ENCODE measurements at places on chromosomes 7 and 10.

DNA sequence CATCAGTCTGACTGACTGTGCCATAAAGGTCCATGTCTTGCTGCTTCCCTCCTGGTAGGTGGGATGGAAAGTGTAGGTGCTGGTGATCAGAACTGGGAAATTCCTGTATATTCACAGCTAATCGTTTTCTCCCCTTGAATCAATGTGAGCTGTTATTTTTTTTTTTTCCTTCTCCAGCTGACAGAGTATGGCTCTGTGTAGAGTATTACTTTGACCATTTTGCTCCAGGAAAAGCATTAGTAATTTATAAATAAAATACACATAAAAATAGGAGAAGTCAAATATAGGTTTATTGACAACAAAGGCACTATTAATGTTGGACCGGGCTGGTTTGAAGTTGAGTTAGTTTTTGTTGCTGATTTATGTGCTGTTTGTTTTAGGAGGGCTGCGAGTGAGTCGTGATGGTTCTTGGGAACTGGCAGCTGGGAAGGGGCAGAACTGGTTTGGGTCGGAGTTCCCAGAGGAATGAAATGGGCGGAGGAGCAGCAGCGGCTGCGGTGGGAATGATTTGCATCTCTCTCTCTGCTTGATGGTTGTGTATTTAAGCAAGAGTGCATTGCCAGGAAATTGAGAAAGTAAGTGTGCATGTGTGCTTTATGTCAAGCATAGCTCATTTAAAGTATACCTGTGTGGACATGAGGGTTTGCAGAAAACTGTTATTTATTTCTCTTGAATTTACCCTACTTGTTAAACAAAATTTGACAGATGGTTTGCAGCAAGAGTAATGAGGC, 80.9 kb downstream of the LRMDA start:
- DNase-seq, result no peak

DNA sequence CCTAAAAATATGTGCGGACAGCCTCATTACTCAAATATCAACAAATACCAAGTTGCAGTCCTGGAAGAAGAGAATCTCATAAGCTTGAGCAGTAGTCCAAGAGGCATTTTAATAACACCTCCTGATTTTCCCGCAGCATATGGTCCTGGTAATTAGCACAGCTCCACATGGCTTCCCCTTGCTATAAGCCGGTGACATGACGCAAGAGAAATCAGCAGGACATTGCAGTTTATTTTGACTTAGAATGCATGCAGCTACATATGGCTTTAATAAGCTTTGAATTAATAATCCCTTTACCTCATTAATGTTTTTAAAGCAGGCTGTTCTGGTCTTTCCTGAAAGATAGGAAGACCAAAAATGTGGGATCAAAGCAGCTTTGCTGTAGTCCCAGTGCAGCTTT, 137.6 kb downstream of the RAMP3 start:
- DNase-seq, result no peak

DNA sequence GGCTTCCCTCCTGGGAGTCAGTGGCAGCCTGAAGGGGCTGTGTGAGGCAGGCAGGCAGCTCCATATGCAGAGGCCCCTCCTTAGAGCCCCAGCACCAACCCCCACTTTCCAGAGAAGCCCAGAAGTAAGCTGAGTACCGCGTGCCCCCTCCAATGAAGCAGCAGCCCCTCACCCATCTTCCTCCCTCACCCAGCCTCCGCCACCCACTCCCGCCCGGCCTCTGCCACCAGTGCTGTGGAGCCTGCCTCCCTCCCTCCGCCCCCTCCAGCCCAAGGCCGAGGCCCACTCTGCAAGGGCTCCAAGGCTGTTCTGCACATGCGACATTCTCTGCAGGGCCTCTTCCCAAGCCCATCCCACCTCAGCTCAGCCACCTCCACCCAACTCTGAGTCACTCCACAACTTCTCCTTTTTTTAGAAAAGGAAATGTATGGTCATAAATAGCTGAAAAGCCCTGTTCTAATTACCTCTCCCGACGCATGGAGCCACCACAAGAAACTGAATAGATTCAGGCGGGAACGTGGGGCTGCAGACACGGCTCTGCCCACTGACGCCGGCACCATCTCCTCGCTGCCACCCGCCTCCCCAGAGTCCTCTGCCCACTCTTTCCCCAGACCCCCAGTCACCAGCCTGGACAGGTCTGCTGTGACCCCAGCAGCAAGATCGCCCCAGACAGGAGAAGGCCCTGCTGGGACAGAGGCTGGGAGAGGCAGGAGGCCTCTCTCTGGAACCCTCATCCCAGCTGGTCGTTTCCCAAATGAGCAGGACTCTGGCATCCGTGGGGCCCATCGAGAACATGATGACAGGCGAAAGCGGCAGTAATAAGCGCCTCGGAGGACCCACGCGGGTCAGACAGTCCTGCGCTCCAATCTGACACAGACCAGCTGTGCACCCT, 213.9 kb downstream of the MAD1L1 start:
- no peak for DNase-seq

GRCh38 chr7:122762071-122762470, 59.3 kb upstream of the RNF148 start:
- no peak for DNase-seq

- no peak for DNase-seq
Measured at GRCh38 chr10:52768001-52768532, 4.5 kb downstream of the MBL2 start.

GRCh38 chr7:4958477-4959301, at the start of gene MMD2:
MMD2 (minus strand) TSS chr7:4959187; CDS start chr7:4959017, 170 bp downstream.
- no peak for DNase-seq

- DNase-seq, result no peak
Measured at GRCh38 chr7:71787513-71787912, 624.6 kb downstream of the CALN1 start.

- DNase-seq, result no peak
Measured at GRCh38 chr7:37285706-37286453, 162.8 kb downstream of the ELMO1 start.

GRCh38 chr10:103232772-103233488, 12.8 kb upstream of the RPEL1 start:
- no peak for DNase-seq

DNA sequence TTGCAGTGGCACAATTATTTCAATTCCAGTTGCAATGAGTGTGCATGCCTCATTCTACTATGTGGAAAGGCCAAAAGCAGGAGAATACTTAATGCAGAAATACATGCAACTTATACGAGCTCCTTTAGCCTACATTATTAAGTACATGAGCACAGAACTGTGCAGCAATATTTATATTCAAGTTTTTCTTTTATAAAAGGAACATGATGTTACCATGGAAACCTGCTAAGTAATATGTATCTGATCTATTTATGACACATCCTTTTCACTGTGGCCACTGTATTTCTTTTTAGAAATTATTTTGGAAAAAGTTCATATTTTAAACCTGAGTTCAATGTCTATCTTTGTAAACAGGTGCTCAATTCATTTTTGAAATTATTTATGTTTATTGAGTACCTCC, 88.9 kb downstream of the ELAPOR2 start:
- no peak for DNase-seq

GRCh38 chr10:48797830-48798229, 113.2 kb downstream of the WDFY4 start:
- DNase-seq, result no peak

- no peak for DNase-seq
Measured at GRCh38 chr10:75954486-75954885, 523.1 kb downstream of the LRMDA start.

GRCh38 chr10:73894245-73894971, 16.5 kb upstream of the PLAU start:
- no peak for DNase-seq

GRCh38 chr10:2210088-2210487, 472.8 kb upstream of the ADARB2 start:
- DNase-seq, result no peak

DNA sequence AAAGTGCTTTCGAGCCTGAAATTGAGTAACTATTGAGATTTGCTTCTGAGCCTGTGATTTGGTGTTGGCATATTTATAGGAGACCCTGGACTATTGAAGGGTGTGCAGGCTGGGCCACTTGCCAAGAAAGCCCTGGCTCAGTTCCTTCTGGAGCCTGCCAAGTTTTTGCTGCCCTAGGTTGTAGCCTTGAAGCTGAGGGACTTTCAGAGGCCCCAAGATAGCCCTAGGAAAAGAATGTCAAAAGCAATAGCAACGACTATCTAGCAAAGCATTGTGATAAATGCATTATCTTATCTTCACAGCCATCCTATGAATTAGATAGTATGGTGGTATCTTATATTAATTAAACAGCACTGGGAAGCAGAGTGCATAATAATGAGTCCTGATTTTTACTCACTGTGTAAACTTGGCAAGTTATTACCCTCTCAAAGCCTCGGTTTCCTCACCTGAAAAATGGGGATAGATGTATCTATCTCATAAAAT, 473.7 kb upstream of the PODXL start:
- DNase-seq, result no peak

DNA sequence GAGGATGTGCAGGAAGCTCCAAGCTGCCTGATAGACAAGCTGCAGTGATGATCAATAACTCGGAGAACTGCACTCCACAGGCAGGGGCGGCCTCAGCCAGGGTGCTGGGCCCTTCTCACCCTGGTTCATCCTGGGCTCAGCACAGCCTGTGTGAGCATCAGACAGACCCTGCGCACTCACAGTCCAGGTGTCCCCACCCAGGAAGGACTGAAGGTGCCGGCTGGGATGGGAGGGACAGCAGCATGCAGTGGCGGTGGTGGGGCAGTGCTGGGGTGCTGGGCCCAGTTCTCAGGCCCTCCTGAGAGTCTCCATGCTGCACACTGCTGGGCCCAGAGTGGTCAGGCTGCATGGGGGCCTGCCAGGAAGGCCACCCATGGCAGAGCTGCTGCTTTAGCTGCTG, 74.1 kb downstream of the ITIH5 start:
- DNase-seq, result no peak

GRCh38 chr10:61612450-61612849, 50.3 kb upstream of the CABCOCO1 start:
- no peak for DNase-seq

DNA sequence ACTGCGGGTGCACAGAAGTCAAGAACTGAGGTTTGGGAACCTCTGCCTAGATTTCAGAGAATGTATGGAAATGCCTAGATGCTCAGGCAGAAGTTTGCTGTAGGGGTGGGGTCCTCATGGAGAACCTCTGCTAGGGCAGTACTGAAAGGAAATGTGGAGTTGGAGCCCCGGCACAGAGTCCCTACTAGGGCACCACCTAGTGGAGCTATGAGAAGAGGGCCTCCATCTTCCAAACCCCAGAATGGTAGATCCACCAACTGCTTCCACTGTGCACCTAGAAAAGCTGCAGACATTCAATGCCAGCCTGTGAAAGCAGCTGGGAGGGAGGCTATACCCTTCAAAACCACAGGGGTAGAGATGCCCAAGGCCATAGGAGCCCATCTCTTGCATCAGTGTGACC, 1336.0 kb upstream of the CELF2 start:
- DNase-seq, result no peak

- no peak for DNase-seq
Measured at GRCh38 chr10:61939902-61940301, 38.4 kb downstream of the ARID5B start.

DNA sequence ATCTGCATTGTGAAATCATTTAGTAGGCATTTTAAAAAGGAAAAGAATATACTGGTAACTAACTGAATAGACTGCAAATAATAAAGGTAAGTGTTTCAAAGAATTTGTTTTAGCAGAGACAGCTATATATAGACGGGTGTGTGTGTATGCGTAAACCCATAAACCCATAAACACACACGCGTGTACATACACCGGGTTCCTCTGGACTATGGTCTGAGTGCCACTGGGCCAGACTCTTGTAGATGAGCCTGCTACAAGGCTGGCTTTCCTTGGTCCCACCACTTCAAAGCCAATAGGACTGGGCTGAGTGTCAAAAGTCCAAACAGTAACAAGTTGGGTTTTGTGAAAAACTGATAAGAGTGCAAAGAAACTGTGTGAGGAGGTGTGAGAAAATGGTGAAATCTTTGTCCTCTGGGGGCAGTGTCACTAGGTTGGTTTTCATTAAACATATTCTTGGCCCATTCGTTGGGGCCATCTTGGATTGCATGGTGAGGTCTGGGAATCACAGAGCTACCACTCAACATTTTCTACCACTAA, 39.8 kb downstream of the GNA12 start:
- DNase-seq, result no peak

- no peak for DNase-seq
Measured at GRCh38 chr7:5406957-5407945, 16.4 kb downstream of the TNRC18 start.

DNA sequence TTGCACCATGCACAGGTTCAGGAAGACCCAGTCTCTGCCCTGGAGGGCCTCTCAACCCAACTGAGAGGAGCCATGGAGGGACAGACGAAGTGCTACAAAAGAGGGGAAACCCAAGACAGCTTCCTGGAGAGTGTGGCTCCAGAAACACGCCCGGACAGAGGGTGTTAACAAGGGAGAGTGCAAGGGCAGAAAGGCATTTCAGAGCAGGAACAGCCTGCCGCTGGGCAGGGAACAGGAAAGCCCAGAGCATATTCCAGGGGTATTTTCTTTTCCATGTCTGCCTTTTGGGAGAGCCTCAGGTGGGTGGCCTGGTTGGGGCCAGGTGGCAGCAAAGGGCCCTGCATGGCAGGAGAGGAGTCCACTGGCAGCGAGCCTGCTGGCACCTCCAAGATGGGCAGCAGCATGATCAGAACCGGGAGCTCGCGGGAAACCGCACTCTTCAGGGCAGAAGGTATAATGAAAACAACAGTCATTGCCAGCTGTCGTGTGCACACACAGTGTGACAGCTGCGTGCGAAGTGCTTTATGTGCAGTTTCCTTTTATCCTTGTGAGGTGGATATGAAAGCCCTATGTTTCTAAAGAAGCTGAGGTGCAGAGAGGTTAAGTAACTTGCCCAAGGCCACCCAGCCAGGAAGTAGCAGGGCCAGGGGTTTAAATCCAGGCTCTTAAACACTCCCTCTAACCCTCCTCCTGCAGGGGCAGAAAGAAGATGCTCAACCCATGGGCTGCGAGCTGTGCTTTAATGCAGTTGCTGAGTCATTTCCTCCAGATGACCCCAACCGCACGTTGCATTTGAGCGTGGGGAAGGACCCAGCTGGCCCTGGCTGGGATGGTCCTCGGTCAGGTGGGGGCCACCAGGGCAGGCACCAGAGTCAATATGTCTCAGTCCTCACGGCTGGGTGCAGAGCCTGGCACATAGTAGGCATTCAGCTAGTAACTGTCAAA, 128.6 kb downstream of the OAT start:
- no peak for DNase-seq

- no peak for DNase-seq
Measured at GRCh38 chr10:30036341-30036740, 23.0 kb downstream of the JCAD start.

DNA sequence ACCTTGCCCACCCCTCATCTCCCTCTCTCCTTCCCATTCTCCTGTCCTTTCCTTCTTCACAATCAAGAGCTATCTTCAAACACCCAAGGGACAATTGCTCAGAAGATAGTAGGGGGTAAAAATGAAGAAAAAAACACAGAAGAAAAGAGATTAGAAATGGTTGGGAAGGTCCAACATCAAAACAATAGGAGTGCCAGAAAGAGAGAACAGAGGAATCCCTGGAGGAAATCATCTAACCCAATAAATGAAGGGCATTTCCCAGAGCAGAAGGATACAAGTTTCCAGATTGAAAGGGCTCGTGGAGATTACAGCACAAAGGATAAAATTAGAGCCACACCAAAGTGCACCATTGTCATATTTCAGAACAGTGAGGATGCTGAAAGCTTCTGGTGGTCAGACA, 145.6 kb downstream of the OAT start:
- DNase-seq, result no peak

- no peak for DNase-seq
Measured at GRCh38 chr7:45590679-45591057, 16.5 kb downstream of the ADCY1 start.

GRCh38 chr7:94591176-94591575, 64.8 kb downstream of the SGCE start:
- peak; percentile 30 for DNase-seq

- DNase-seq, result peak; percentile 32
Measured at GRCh38 chr7:44489955-44490350, 505 bp downstream of the NUDCD3 start.

All from germinal center (tissue), 1 donor.